ENCODE measurements at places on chromosomes 7 and 10.
A peak's percentile ranks its signal among the peaks of the same experiment; 100 is the strongest.

GRCh38 chr7:44216019-44216418 lies 15.2 kb downstream of the YKT6 start:
- no peak for DNase-seq

DNA sequence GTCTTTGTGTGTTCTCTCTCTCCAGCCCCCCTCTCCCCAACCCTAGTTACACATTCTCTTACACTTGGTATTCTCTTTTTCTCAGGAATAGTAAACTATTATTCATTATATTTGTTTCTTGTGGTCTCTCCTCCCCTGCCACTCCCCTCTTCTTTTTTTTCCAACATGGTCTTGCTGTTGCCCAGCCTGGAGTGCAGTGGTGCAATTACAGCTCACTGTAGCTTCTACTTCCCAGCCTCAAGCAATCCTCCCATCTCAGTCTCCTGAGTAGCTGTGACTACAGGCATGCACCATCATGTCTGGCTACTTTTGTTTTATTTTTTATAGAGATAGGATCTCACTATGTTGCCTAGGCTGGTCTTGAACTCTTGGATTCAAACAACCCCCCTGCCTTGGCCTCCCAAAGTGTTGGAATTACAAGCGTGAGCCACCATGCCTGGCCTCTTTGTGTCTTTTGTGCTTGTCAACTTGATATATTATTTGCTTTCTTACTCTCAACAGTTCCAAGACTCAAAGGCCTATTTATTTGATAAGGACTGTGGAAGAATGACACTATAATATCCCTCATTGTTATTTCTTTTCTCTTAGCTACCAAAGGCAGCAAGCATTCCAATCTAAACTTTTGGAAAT lies 66.9 kb downstream of the MLLT10 start:
- no peak for DNase-seq

DNA sequence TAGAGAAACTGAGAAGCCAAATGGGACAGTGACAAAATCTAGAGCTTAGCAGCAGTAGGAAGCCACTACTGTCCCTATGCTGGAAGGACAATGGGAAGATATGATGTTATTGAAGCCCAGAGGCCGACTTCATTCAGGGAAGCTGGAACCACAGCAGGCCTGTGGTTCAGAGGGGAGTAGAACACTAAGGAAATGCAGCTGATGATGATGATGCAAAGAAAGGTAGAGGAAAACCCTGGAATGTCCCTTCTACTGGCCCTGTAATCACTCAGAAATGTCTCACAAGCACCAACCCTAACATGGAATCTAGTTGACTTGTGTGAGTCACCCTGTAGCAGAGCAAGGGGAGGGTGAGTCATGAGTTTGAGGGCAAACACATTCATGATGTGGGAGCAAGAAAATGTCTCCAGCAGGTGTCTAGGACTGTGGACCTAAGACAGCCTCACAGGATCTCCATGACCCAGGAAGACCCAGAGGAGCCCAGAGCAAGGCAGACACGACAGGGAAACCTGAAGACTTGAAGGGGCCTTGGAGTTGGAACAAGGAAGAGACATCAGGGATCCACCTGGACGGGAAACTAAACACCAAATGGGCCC lies 37.0 kb upstream of the LRRC17 start:
- DNase-seq, result no peak

DNA sequence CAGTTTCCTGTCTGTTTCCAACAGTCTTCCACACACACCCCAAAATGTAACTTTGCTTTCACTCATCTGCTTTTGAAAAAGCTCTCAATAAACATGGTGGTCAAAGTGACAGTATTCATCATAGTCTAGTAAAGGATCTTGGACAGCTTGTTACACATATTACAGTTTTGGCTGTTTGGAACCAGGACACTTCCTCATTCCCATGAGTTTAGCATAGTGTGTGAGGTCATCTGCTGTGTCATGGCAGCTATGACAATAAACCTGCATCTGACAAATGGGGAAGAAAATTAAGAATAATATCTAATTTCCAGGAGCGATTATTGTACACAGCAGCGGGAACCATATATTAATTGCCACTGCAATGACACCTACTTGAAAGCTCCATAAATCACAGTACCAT lies 184.3 kb upstream of the SLC26A5 start:
- no peak for DNase-seq

- no peak for DNase-seq
Measured at GRCh38 chr7:97471491-97471890, 260.4 kb upstream of the TAC1 start.

DNA sequence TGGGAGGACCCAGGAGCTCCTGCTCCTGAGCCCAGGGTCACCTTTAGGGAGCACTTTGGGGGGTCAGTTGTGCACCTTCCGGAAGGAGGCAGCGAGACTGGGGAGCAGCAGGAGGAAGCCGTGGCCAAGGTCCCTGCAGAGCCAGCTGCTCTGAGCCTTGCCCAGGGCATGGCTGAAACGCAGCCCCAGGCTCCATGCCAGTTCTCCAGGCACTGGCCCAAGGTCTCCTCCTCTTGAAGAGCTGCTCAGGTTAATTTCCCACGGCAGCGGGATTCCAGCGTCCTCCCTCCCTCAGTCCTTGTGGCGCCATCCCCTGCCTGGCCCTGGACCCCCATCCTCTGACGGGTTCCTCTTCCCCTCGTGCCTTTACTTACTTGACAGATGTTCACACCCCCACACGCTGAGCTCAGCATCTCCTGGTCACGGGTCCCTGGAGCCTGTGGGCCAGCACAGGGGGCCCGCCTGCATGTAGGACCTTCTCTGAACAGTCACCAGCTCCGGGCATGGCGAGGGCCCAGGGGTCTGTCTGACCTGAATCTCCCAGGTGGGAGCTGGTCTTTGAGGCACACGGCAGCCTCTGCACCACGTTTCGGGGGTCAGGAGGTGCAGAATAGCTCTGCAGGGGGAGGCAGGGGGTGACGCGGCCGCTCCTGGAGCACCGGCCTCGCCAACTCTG lies 16.7 kb upstream of the CFAP46 start:
- DNase-seq, result no peak

DNA sequence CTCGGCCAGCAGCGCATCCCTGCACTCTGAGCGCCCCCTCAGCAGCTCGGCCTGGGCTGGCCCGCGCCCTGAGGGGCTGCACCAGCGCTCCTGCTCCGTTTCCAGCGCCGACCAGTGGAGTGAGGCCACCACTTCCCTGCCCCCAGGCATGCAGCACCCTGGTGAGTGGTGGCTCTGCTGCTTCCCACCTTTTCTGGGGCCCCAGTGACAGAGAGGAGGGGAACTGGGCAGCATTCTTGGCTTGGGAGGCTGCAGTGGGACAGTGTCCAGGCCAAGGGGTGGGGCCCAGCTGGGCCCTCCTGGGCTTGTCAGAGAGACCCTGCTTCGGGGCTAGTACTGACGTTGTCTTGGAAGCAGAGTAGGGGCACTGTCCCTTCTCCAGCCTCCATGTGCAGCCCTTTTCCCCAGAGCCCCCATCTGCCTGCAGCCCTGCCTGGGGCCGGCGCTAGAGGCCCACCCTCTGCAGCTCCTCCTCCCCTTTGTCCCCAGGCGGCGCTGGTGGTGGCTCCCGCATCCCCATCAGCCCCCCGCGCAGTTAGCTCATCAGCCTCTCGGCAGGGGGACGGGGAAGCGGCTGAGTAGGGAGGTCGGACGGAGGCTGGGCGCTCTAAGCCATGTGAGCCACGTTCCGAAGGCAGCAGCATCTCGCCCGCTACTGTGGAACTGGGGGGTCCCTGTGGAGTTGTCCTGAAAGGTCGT lies 29.2 kb downstream of the GBX1 start:
- DNase-seq, result no peak

- no peak for DNase-seq
Measured at GRCh38 chr10:89032141-89032891, 41.7 kb downstream of the FAS start.

DNA sequence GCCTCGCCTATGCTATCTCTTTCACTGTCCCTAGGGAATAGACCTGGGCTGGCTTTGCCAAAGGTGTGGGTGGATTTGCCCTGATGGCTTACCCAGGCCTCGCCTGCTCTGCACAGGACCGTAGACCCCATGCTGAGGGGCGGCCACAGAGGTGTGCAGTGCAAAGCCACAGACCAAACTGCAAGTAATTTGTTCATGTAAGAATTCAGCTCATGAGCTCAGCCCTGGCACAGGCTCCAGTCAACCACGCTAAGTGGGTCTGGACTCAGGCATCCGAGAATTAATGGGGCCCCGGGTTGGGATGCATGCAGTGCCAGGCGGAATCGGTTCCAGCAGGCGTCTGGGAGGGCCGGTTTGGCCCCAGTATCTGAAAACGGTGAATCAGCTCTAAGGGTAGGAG lies 445.2 kb downstream of the DNAJB6 start:
- no peak for DNase-seq

DNA sequence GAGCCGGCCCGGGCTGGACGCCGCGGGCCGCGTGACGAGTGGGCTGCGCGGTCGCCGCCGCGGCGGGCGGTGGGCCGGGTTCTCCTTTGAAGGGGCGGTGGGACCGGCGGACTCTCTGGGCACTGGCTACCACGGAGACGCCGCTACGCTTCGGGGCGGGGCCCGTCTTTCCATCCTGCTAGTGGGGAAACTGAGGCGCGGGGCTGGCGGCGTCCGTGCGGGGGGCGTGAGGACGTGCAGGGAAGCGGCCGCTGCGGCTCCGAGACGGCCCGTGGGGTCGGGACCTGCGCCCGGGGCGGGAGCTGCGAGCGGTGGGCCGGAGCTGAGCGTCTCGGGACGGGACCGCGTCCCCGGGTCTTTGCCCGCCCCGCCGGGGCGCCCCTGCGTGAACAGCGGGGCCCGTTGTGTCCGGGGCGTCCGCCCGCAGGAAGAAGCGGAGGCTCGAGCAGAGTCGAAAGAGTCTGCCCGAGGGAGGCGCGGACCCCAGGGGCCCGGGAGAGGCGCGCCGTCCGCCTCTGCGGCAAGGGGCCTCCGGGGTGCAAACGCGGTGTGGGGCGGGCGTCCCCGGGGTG lies 548 bp upstream of the BNIP3 start:
- no peak for DNase-seq

- no peak for DNase-seq
Measured at GRCh38 chr7:25482631-25483030, 254.3 kb upstream of the NPVF start.

DNA sequence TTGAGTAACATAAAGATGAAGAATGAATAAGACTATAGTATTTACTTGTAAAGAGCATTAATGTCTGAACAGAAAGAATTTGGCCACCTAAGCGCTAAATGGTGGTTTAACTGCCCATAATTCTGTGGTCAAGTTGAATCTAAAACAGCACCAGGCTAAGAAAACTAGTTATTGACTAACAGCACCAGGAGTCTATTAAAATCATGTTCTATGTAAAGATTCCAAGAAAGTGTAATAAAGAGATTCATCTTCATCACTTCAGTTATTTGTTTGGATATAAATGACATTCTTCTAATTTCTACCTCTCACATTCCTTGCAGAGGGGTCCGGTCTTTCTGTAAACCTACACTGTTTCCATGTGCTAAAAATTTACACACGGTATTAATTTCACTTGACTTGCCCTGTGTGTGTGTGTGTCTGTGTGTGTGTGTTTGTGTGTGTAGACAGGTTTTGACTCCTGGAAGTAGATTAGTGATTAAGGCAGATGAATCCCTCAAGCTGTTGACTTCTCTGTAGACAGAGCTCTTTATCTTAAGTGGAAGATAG lies 84.4 kb downstream of the KLF6 start:
- DNase-seq, result no peak

DNA sequence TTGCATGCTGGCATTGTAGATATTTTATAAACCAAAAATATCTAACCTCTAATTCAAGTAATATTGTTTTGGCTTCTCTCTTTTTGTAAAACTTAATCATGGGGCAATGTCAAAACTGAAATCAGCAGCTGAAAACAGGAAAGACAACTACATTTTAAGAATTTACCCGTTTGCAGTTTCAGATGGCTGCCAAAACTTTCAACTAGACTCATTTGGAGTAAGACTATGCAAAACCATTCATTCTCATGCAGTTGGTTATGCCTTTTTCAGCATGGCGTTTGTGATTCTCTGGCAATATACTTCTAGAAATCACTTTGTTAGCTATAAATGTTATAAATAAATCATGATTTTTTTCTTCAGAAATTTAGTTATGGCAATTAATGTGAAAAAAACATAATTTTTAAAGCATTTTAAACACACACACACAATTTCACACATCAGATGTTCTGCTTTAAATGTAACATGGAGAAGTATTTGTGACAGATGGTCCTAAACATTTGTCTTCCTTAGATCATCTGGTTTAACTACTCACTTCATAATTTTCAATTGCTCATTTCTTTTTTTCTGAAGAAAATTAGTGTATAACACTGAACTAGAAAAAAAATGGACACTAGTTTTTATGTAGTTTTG lies 116.4 kb downstream of the ITGB8 start:
- DNase-seq, result no peak

GRCh38 chr10:30704026-30704600 lies 74.6 kb upstream of the LYZL2 start:
- no peak for DNase-seq

- DNase-seq, result no peak
Measured at GRCh38 chr7:95863-96260, 96.5 kb upstream of the FAM20C start.

- no peak for DNase-seq
Measured at GRCh38 chr7:131529179-131529578, 27.2 kb downstream of the PODXL start.

DNA sequence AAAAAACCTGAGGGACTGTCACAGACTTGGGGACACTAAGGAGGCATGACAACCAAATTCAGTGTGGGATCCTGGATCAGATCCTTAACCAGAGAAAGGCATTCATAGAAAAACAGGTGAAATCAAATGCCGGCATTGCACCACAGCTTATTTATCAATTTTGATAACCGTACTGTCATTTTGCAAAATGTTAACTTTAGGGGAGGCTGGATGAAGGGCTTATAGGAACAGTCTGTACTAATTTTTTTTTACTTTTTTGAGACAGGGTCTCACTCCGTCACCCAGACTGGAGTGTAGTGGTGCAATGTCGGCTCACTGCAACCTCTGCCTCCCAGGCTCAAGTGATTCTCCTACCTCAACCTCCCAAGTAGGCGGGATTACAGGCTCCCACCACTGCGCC lies 217.1 kb downstream of the ELMO1 start:
- DNase-seq, result no peak

- peak; percentile 82 for DNase-seq
Measured at GRCh38 chr7:94908323-94909178, 1.2 kb downstream of the PPP1R9A start.

DNA sequence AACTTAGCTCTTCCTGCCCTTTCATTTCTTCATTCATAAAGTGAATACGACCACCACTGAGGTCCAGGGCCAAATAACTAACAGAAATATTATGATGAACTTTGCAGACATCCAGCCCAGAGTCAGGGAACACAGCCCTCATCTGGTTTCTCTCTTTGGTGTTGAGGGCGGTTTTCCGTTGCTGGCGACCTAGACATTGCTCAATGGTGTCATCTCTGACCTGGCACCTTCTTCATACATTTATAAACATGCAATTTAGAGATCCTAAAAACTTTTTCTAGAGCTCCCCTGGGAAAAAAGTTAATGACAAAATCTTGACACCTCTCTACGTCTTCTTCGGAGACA lies 324 bp upstream of the TET1 start:
- DNase-seq, result no peak

DNA sequence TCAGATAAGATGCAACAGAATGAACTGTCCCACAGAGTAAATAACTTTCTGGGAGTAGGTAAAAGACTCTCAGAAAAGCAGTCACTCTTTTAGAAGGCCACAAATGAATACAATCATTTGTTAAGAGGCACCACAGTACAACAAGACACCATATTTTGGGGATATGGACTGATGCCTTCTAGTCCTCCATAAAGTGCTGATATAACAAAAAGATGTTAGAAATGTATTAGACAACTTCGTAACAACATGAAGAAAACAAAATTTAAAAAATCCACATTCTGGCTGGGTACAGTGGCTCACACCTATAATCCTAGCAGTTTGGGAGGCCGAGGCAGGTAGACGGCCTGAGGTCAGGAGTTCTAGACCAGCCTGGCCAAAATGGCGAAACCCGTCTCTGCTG lies 111.3 kb downstream of the HIPK2 start:
- DNase-seq, result no peak
